Body of pancreas (tissue), 4 donors: ENCODE measurements at places on chromosomes 12 and 14. TPM values are rescaled to one million over a fixed set of nuclear protein-coding genes. Genes with fewer than 3 reads are reported as not detected.
A peak's percentile ranks its signal among the peaks of the same experiment; 100 is the strongest.

LRRC23 gene
- total RNA-seq = 21.1 TPM

SIX1 gene
- 0.33 TPM for total RNA-seq

AMIGO2 gene
- 2.6 TPM for total RNA-seq

DTX3 gene
- 4.6 TPM for total RNA-seq

DPPA3 gene
- not detected for total RNA-seq

COCH gene
- 4.0 TPM for total RNA-seq

ATN1 gene
- total RNA-seq = 36.1 TPM

DNA sequence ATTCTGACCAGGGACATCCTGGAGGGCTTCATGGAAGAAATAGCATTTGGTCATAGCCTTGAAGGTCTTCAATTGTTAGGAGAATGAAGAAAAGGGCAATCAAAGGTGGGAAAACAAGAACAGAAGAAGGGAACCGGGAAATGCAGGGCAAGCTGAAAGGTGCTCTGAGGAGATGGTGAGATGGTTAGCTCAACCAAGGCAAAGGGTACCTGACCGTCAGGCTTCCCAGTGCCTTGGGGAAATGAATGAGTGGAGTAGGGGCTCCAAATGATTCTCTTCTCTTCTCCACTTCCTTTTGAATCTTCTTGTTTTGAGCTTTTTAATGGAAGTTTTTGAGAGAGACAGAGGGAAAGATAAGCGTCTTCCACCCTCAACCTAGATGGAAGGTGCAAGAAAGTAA lies 155.6 kb upstream of the PWP1 start:
- no peak for DNase-seq
- H3K27ac ChIP-seq = no peak overlapping the region
- no peaks in the 10 kb centered on the region for H3K4me1 ChIP-seq

DNA sequence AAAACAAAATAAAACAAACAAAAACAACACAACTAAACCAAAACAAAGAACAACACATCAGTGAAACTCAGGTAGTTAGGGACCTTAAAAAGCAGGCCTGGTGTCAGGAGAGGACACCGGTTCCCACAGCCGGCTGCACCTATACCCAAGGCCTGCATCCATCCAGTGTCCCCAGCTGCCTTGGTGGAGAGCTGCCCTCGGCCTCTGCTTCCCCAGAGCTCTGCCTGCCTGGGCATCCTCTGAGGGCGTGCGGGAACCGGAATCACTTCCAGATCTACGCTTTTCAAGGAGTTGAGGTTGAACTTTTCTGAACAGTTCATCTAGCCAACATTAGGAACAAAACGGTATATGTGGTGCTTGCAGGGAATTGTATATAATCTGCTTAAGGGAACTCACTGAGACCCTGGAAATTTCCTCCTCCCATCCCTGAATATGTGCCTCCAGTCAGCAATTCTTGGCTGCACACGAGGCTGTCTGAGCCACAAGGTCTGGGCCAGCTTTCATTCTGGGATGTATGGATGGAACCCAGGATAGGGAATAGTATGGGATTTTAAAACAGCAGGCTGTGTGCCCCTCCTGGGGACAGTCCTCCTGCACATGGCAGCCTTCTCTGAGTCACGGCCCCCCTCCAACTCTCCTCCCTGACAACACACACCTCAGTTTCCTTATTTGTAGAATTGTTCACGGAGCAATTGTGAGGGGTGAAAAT lies 319.0 kb upstream of the RTL1 start:
- H3K4me1 ChIP-seq = no peaks in the 10 kb centered on the region
- no peaks in the 10 kb centered on the region for H3K36me3 ChIP-seq
- H3K27me3 ChIP-seq = no peaks in the 10 kb centered on the region
- DNase-seq = peak; percentile 5
- H3K4me3 ChIP-seq = no peak overlapping the region
- no peak overlapping the region for H3K27ac ChIP-seq

GRCh38 chr12:27034607-27035293 lies 12.4 kb downstream of the MED21 start:
- no peaks in the 10 kb centered on the region for H3K4me1 ChIP-seq
- no peaks in the 10 kb centered on the region for H3K27me3 ChIP-seq
- no peak overlapping the region for H3K27ac ChIP-seq
- no peak for DNase-seq
- no peak overlapping the region for H3K4me3 ChIP-seq

DNA sequence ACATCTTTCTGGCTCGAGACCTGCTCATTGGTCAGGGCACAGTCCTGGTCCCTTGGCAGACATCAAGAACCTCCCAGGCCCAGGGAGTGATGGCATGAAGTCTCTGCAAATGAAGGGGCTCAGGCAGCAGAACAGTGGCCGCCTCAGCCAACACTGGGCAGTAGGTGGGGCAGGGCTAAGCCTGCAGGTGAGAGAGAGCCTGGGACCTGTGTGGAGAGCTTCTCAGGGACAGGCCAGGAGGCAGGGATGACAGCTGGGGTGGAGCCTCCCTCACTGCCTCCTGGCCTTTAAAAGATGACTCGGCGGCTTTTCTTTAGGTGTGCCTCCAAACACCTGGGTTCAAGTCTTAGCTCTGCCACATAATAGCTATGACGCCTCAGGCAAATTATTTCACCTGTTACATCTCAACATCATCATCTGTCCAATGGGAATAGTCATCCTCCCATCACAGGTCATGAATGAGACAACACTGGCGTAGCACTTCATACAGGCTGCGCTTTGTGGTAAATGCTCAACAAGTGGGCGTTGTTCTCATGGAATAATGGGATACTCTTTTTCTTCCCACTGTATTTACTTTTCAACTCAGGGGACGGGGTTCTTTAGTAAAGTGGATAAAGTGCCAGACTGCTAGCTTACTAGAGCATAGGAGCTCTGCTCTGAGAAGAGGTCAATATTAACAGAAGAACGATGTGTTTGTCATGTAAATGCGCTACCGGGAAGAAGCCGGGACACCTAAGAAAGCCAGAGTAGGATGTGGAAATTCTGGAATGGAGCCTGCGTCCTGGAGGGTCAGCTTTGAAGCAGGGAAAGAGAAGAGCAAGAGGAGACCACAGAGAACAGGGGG lies 277.4 kb downstream of the FOXN3 start:
- H3K4me3 ChIP-seq = no peak overlapping the region
- no peak for DNase-seq
- no peaks in the 10 kb centered on the region for H3K27me3 ChIP-seq
- no peak overlapping the region for H3K27ac ChIP-seq
- no peaks in the 10 kb centered on the region for H3K4me1 ChIP-seq
- H3K36me3 ChIP-seq = no peaks in the 10 kb centered on the region

- no peak overlapping the region for H3K4me3 ChIP-seq
- no peak for DNase-seq
- H3K36me3 ChIP-seq = no peaks in the 10 kb centered on the region
- H3K4me1 ChIP-seq = no peaks in the 10 kb centered on the region
These were observed 6.0 kb downstream of the SYT1 start for GRCh38 chr12:78870539-78870938.

GRCh38 chr12:108104657-108105056 lies 24.4 kb upstream of the WSCD2 start:
- H3K4me1 ChIP-seq = no peaks in the 10 kb centered on the region
- no peaks in the 10 kb centered on the region for H3K36me3 ChIP-seq
- H3K4me3 ChIP-seq = no peak overlapping the region

DNA sequence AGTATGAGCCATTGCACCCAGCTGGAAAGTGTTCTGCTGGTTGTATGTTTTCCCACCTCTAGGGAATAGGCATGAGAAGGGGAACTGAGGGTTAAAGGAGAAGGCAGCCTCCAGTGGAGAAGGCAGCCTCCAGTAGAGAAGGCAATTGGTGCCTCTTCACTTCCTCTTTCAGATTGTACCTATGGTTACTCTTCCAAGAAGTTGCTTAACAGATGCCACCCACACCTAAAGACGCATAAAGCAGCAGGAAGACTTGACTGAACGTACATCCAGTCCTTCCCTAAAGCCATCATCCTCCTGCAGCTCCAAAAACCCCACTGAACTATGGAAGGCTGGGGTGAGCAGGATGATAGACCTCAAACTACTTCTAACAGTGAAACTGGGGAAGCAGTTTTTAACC lies 13.1 kb downstream of the DPF3 start:
- no peak overlapping the region for H3K4me3 ChIP-seq
- no peaks in the 10 kb centered on the region for H3K27me3 ChIP-seq
- no peak for DNase-seq
- no peaks in the 10 kb centered on the region for H3K4me1 ChIP-seq

- H3K4me3 ChIP-seq = no peak overlapping the region
- H3K4me1 ChIP-seq = peaks cover 25% of the 10 kb centered on the region
- no peaks in the 10 kb centered on the region for H3K36me3 ChIP-seq
- no peak overlapping the region for H3K27ac ChIP-seq
- DNase-seq = no peak
- H3K27me3 ChIP-seq = no peaks in the 10 kb centered on the region
These were observed 48.3 kb downstream of the STXBP6 start for GRCh38 chr14:25001601-25002000.

DNA sequence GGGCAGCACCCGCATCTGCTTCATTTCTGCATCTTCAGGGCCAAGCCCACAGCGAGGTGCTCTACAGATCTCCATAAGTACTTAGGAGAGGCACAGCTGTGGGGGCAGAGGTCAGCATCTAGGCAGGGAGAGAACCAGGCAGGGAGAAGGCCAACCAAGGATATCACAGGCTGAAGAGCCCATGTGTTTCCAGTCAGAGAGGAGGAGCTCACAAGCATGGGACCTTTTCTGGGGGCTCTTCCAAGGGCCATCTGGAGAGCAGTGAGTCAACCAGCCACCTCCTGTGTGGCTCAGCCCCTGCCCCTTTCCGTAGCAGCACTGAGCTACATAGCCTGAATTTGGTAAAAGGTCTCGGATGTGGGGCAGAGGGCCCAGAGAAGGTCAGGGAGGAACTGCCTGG lies 78.5 kb downstream of the ARL6IP4 start:
- no peak overlapping the region for H3K27ac ChIP-seq
- DNase-seq = no peak
- no peak overlapping the region for H3K4me3 ChIP-seq

GRCh38 chr14:55274751-55275150 lies 3.5 kb downstream of the FBXO34 start:
- H3K36me3 ChIP-seq = no peaks in the 10 kb centered on the region
- no peak overlapping the region for H3K4me3 ChIP-seq
- H3K4me1 ChIP-seq = peaks cover 64% of the 10 kb centered on the region
- H3K27me3 ChIP-seq = no peaks in the 10 kb centered on the region
- H3K27ac ChIP-seq = peak overlapping the region; percentile 95
- no peak for DNase-seq

GRCh38 chr14:68535404-68536017 lies 257.4 kb downstream of the ZFP36L1 start:
- no peaks in the 10 kb centered on the region for H3K4me1 ChIP-seq
- no peak overlapping the region for H3K27ac ChIP-seq
- no peaks in the 10 kb centered on the region for H3K27me3 ChIP-seq
- no peak overlapping the region for H3K4me3 ChIP-seq
- H3K36me3 ChIP-seq = no peaks in the 10 kb centered on the region

- no peaks in the 10 kb centered on the region for H3K4me1 ChIP-seq
- H3K4me3 ChIP-seq = no peak overlapping the region
- DNase-seq = no peak
- no peaks in the 10 kb centered on the region for H3K36me3 ChIP-seq
- H3K27ac ChIP-seq = no peak overlapping the region
- no peaks in the 10 kb centered on the region for H3K27me3 ChIP-seq
These were observed 83.6 kb downstream of the WNK1 start for GRCh38 chr12:835754-836518.

- H3K27me3 ChIP-seq = no peaks in the 10 kb centered on the region
- H3K36me3 ChIP-seq = no peaks in the 10 kb centered on the region
- peak overlapping the region; percentile 54 for H3K4me3 ChIP-seq
- peak; percentile 77 for DNase-seq
These were observed 36.4 kb upstream of the STON2 start for GRCh38 chr14:81436296-81437138.

DNA sequence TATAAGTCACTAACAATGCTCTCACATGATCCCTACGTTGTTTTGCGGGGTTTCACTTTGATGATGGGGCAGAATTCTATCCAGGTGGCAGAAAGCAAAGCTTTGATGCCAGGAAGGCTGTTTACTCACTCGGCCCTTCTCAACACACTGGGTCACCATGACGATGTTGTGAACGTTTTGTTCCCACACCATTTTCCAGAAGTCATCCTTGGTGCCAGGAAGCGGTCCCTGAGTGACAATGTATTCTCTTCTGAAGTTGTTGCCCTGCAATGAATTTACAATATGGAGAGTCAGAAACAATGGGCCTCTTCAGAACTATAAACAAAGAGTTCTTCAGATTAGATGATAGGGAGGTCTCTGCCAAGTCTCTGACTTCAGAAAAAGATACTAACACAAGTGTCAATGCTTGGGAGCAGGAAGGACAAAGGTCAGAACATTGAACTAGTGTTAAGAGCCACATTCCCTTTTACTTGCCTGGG lies 101.3 kb downstream of the PTPRB start:
- DNase-seq = no peak
- no peaks in the 10 kb centered on the region for H3K36me3 ChIP-seq
- H3K27me3 ChIP-seq = no peaks in the 10 kb centered on the region
- no peaks in the 10 kb centered on the region for H3K4me1 ChIP-seq

GRCh38 chr12:76337583-76337982 lies 10.6 kb downstream of the BBS10 start:
- DNase-seq = no peak
- H3K36me3 ChIP-seq = no peaks in the 10 kb centered on the region
- no peak overlapping the region for H3K4me3 ChIP-seq
- no peak overlapping the region for H3K27ac ChIP-seq
- no peaks in the 10 kb centered on the region for H3K4me1 ChIP-seq

DNA sequence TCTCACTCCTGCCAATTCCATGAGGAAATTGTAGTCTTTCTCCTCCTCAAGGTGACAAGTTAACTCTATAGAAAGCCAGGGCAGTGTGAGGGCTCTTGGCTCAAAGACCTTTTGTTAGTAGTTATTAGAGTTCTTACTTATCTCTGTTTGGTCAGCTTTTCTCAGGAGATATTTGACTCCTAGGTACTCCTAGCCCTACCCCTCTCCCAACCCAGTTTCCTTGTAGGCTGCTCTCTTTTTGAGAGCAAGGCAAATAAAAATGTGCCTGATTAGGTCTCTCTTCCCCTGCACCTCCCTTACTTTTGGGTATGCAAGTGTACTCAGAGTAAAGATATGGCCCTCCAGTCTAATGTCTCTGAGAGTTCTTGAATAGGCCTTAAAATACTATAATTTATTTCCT lies 23.8 kb downstream of the BTG1 start:
- H3K27ac ChIP-seq = no peak overlapping the region
- H3K4me3 ChIP-seq = no peak overlapping the region

DNA sequence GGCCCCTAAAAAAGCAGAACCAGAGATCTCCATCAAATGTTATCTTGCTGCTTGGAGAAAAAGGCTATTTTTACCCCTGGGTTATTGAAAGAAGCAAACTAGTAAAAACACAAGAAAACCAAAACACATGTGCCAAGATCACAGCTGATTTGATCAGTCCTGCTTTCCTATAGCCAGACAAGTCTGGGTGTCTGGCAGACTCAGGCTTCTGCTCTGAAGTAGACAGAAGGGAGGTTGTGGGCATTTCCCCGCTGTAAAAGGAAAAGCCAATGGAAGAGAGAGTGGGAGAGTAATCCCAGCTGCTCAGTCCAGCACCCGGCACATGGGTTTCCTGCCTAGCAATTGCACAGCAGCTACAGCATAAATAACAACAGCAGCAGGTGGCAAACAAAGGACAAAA lies 177.9 kb downstream of the PHLDA1 start:
- DNase-seq = no peak
- H3K27me3 ChIP-seq = no peaks in the 10 kb centered on the region
- H3K4me3 ChIP-seq = no peak overlapping the region
- no peak overlapping the region for H3K27ac ChIP-seq
- H3K36me3 ChIP-seq = no peaks in the 10 kb centered on the region
- H3K4me1 ChIP-seq = peaks cover 4% of the 10 kb centered on the region
